ENCODE measurements at places on chromosomes 1 and 21.

- no peak for DNase-seq
These were observed 29.1 kb downstream of the SMYD2 start for GRCh38 chr1:214310010-214310409.

DNA sequence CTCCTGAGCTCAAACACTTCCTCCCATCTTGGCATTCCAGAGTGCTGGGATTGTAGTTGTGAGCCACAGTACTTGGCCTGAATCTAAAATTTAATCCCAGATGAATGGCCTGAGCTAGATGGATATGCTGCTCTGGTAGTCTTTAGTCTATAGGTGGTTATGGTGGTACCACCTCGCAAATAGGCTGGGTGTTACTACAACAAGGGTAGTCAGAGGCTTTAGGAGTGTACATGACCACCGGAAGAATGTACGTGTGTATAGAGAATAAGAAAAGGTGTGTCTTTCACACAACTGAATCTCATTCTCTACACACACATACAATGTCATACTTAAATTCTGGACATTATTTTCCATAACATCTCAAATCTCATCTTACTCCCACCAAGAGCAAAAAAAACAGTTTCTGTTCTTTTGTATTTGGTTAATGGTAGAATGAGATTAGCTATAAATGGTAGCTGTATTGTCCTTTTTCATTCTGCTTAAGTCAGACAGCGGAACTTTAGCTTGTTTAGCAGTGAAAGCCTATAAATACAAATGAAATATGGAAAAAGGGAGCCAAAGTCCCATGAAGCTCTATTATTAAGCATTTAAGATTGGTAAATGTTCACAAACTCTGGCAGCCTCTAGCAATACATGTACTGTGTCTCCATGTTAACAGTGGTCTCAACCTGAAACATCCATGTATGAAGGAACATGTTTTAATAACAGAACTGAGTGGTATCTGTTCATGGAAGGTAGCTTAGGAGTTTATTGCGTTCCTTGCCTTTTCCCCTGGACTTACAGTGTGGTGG lies 16.2 kb downstream of the CAP1 start:
- no peak for DNase-seq

GRCh38 chr1:97567000-97567749 lies 353.7 kb downstream of the DPYD start:
- DNase-seq: no peak

GRCh38 chr1:241167121-241167630 lies 189.8 kb downstream of the RGS7 start:
- DNase-seq: peak; percentile 39

GRCh38 chr1:45488666-45489377 lies 2.1 kb downstream of the TESK2 start:
- DNase-seq: no peak

GRCh38 chr1:156498432-156499193 lies 2.0 kb downstream of the MEF2D start:
- no peak for DNase-seq

DNA sequence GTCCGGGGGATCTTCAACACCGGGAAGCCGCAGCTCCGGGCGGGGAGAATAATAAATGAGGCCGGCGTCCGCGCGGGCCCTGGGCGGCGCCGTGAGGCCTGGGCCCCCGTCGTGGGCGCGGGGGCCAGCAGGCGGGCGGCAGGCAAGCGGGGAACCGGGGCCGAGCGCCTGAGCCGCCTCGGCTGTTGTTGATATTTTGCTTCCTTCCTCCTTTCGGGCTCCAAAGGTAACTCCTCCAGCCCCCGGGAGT lies at the start of gene MEF2D:
TSS of gene MEF2D (minus strand) at position 233 of the 250 bp plus-strand sequence. CDS start 17,483 bp downstream, outside the sequence.
- no peak for DNase-seq

- DNase-seq: no peak
These were observed 207.3 kb upstream of the CSF3R start for GRCh38 chr1:36689992-36690391.

DNA sequence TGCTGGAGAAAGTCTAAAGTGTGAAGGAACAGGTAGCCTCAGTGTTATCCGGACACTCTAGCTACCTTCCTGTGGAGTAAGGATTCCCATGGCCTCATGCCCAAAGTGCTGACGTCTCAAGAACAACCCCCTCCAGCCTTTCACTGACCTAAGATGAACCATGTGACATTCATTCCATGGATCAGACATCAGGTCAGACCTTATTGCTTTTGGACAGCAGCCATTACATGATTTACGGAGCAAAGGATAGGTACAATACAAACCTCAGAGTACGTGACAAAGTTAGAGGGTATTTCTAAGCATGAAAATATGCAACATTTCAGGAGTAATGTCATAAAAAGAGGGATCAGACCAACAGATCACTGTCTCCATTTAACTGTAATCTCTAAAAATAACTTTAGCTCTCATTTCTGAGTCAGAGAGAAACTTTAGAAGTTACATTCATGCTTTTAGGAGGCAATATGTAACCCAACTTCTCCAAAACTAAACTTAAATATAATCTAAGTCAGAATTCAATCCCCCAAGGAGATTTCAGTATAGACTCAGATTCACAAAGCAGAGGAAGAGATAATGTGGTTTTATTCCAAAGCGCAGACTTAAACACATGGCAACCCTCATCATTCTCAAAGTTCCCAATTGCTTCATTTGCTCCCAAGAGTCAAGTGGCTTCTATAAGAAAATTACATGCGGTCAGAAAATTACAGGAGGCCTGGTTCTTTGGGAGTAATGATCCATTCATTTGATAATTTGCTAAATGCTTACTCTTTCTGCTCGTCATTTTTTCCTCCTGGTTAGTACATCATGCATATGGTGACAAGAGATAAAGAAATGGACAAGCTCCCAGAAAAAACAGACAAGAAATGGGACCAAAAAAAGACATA lies 280.4 kb downstream of the SETD4 start:
- no peak for DNase-seq

DNA sequence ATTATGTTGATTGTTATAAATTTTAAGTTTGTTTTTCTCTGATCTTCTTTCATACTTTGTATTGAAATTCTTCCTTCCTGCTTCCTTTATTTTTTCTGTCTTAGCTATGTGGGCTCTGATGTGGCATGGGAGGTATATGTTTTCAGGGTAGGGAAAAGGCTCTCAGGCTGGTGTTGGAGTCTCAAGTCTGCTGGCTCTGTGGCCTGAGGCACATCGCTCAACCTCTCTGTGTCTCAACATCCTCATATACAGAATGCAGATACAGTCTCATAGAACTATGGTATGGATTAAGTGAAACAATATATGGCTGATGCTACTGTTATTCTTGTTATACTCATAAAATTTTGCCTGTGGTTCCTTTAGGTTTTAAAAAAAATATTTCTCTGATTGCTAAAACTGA lies 105.9 kb downstream of the KCNN3 start:
- DNase-seq: no peak

- DNase-seq: no peak
These were observed 36.5 kb upstream of the DNASE2B start for GRCh38 chr1:84361796-84362195.

DNA sequence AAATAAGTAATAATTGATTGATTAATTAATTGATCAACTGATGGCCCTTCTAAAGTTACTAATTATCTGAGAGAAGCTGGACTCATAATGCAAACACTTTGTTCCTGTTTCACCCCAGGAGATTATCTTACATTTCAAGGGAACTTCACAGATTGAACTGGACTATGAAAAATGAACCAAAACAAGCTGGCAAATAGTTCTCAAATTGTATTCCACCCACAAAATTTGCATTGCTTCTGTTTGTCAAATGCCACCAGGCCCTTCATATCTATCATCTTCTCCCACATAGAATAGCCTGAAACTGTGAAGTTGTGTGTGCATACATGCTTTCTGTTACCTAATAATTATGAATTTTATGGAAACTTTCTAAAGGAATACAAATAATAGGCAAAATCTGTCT lies 104.0 kb downstream of the ZNF281 start:
- DNase-seq: no peak

GRCh38 chr21:41766883-41767605 lies at the start of gene RIPK4:
Gene RIPK4, minus strand, starts transcription at chr21:41767052. Its CDS starts 11 bp downstream, at chr21:41767041.
- peak; percentile 10 for DNase-seq

DNA sequence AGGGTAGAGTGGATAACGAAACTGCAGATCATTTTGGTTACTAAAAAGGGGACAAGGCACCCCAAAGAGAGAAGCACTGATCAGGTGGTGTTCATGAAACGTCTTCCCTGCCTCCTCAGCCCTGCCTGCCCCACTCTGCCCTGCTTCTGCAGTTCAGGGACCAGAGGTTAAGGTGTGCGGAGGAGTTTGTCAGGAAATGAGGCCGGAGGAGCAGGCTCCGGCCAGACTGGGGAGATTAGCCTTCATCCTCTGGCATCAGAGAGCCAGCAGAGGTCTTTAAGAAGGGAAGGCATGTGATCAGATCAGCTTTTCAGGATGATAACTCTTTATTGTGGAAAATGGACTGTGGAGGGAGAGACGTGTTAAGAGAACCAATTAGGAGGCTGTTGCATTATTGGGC lies 291.9 kb upstream of the NR5A2 start:
- DNase-seq: no peak

DNA sequence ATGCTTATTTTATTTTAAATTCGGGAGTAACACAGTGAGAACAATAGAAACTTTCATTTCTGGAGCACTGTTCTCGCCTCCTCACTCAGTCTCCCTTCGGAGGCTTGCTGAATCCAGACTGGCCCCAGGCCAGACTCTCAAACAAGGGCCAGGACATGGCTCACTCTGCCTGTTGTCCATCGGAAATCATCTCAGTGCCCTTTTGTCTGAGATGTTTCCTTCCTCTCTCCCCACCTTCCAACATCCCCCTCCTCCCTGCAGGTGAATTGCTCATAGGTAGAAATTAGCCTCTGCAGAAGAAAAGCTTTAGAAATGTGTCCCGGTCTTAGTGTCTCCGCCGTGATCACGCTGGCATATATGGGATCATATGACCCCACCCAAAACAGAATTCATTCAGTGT lies 55.2 kb downstream of the ERG start:
- DNase-seq: no peak

- DNase-seq: no peak
These were observed 101.4 kb upstream of the RGS1 start for GRCh38 chr1:192474080-192474683.
